ENCODE measurements at places on chromosomes 12 and 14.

DNA sequence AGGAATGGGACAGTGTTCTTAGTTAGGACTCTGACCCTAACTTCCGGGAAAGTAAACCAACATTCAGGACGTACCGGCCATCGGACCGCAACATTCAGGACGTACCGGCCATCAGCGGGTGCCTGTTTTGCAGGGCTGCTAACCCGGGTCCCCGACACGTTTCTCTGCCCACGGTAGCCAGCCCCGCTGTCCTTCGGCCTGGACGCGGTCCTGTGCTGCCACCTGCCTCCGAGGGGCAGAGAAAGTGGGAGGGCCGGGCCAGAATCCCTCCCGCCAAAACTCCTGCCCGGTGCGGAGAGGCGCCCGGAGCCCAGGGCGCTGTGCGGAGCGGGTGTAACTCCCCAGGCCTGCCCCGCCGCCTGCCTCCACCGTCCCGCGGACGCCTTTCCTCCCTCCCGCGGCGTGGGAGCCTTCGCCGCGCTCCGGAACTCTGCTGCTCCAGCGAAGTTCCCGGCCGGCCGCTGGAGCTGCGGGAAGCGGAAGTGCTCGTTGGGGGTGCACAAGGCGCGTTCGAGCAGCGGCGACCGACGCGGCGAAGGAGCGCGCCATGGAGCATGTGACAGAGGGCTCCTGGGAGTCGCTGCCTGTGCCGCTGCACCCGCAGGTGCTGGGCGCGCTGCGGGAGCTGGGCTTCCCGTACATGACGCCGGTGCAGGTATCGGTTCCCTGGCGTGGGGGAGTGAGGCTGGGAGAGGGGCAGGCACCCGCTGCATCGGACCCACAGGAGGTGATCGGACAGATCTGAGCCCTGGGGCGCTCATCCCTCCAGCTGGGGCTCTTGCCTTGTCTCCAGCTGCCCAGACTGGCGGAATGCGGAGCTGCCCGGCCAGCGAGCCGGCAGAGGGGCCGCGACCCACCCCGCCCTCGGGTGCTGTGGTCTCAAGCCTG is at the start of gene DDX55:
TSS of gene DDX55 (plus strand) at position 498 of the 888 bp plus-strand sequence. CDS start at position 548, 50 bp downstream.
- H3K4me3 ChIP-seq, result peak within 1 kb of the TSS; percentile 81
- H3K27ac ChIP-seq, result peak within 1 kb of the TSS; percentile 85
- H3K27me3 ChIP-seq, result no peaks in the 10 kb centered on the region
- DNase-seq, result peak; percentile 92

DNA sequence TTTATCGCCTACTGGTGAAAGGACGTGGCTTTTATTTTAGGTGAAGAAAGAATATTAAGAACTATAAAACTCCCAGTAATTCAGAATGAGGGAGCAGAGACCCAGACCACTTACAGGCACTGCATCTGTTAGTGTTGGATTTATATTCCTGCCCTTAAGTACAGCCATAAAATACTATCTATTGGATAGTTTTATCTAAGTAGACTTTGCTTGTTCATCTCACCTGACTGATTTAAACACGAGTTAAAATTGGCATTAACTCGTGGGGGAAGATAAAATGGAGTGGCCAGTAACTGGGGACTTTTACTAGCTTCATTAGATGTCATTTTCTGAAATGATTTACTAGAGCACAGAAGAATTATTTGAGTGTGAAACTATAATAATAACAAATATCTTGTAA is 1377.5 kb upstream of the TMEM132C start:
- no peaks in the 10 kb centered on the region for H3K27me3 ChIP-seq
- H3K36me3 ChIP-seq, result no peaks in the 10 kb centered on the region
- DNase-seq, result no peak
- H3K27ac ChIP-seq, result no peak overlapping the region

- peaks cover 48% of the 10 kb centered on the region for H3K36me3 ChIP-seq
- H3K4me3 ChIP-seq, result no peak overlapping the region
- no peak for DNase-seq
- H3K27me3 ChIP-seq, result no peaks in the 10 kb centered on the region
- no peak overlapping the region for H3K27ac ChIP-seq
- no peaks in the 10 kb centered on the region for H3K4me1 ChIP-seq
Observed at GRCh38 chr14:95087619-95088018, 69.7 kb downstream of the DICER1 start.

GRCh38 chr14:96663491-96664067 is 133.6 kb upstream of the VRK1 start:
- H3K4me3 ChIP-seq, result no peak overlapping the region
- H3K27me3 ChIP-seq, result no peaks in the 10 kb centered on the region
- H3K36me3 ChIP-seq, result no peaks in the 10 kb centered on the region
- no peaks in the 10 kb centered on the region for H3K4me1 ChIP-seq

- H3K27me3 ChIP-seq, result no peaks in the 10 kb centered on the region
- no peak overlapping the region for H3K27ac ChIP-seq
- DNase-seq, result no peak
- peaks cover 22% of the 10 kb centered on the region for H3K4me1 ChIP-seq
- H3K36me3 ChIP-seq, result no peaks in the 10 kb centered on the region
- H3K4me3 ChIP-seq, result no peak overlapping the region
Observed at GRCh38 chr12:123098780-123099179, 52.1 kb downstream of the PITPNM2 start.

GRCh38 chr12:130178282-130178681 is 16.0 kb downstream of the FZD10 start:
- no peak overlapping the region for H3K4me3 ChIP-seq
- H3K27me3 ChIP-seq, result no peaks in the 10 kb centered on the region
- H3K36me3 ChIP-seq, result no peaks in the 10 kb centered on the region
- H3K4me1 ChIP-seq, result no peaks in the 10 kb centered on the region
- no peak overlapping the region for H3K27ac ChIP-seq
- DNase-seq, result no peak

- H3K4me3 ChIP-seq, result no peak overlapping the region
- H3K27me3 ChIP-seq, result no peaks in the 10 kb centered on the region
- no peaks in the 10 kb centered on the region for H3K4me1 ChIP-seq
- DNase-seq, result no peak
Observed at GRCh38 chr12:19316425-19316824, 122.9 kb upstream of the AEBP2 start.

- no peak overlapping the region for H3K4me3 ChIP-seq
- H3K27me3 ChIP-seq, result no peaks in the 10 kb centered on the region
- peaks cover 13% of the 10 kb centered on the region for H3K4me1 ChIP-seq
- DNase-seq, result no peak
- no peak overlapping the region for H3K27ac ChIP-seq
Observed at GRCh38 chr12:915090-915489, 34.4 kb downstream of the RAD52 start.

GRCh38 chr12:47356129-47356700 is 276.5 kb upstream of the AMIGO2 start:
- no peak overlapping the region for H3K4me3 ChIP-seq
- no peaks in the 10 kb centered on the region for H3K36me3 ChIP-seq
- no peak overlapping the region for H3K27ac ChIP-seq
- H3K4me1 ChIP-seq, result no peaks in the 10 kb centered on the region
- H3K27me3 ChIP-seq, result no peaks in the 10 kb centered on the region

DNA sequence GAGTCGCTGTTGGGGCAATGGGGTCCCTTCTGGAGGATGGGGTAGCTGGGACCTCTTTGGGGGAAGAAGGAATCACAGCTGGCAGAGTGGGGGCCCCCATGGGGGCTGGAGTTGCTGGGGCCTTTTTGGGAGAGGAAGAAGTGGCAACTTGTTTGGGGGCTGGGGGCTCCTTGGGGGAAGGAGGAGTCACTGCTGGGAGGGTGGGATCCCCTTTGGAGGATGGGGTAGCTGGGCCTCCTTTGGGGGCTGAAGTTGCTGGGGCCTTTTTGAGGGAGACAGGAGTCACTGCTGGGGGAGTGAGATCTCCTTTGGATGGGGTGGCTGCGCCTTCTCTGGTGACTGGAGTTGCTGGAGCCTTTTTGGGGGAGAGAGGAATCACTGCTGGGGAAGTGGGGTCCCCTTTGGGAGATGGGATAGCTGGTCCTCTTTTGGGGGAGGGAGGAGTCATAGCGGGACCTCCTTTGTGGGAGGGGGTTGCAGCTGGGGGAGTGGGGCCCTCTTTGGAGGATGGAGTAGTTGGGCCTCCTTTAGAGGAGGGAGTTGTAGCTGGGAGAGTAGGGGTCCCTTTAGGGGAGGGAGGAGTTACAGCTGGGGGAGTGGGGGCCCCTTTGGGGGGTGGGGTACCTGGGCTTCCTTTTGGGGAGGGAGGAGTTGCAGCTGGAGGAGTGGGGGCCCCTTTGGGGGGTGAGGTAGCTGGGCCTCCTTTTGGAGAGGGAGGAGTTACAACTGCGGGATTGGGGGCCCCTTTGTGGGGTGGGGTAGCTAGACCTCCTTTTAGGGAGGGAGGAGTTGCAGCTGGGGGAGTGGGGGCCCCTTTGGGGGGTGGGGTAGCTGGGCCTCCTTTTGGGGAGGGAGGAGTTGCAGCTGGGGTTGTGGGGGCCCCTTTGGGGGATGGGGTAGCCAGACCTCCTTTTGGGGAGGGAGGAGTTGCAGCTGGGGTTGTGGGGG is 7.9 kb downstream of the NACA start:
- no peak for DNase-seq
- no peak overlapping the region for H3K27ac ChIP-seq
- H3K27me3 ChIP-seq, result no peaks in the 10 kb centered on the region
- peaks cover 78% of the 10 kb centered on the region for H3K36me3 ChIP-seq

DNA sequence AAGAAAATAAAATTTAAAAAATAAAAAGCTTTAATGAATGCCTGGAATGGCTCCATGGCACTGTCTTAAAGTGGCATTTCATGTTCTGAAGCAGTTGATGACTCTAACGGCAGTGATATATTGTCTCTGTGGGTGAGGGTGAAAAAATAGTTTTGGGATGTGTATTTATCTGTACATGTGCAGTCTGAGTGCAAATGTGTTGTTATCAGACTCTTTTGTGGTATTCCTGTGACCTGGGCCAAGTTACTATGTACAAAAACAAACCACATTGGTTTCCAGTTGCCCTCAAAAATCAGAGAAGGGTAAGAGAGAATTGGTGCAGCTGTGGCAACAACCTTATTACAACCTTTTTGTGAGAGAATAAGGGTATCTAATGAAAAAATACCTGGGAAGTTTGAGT is 81.7 kb upstream of the CCDC91 start:
- no peaks in the 10 kb centered on the region for H3K36me3 ChIP-seq
- no peak overlapping the region for H3K27ac ChIP-seq
- H3K4me3 ChIP-seq, result no peak overlapping the region
- H3K4me1 ChIP-seq, result no peaks in the 10 kb centered on the region

- H3K27ac ChIP-seq, result no peak overlapping the region
- peaks cover 31% of the 10 kb centered on the region for H3K4me1 ChIP-seq
- H3K27me3 ChIP-seq, result no peaks in the 10 kb centered on the region
- H3K4me3 ChIP-seq, result no peak overlapping the region
- no peak for DNase-seq
Observed at GRCh38 chr12:121534495-121535148, 46.2 kb downstream of the KDM2B start.

- peak; percentile 62 for DNase-seq
- peaks cover 33% of the 10 kb centered on the region for H3K4me1 ChIP-seq
- peaks cover 48% of the 10 kb centered on the region for H3K27me3 ChIP-seq
- H3K36me3 ChIP-seq, result peaks cover 17% of the 10 kb centered on the region
Observed at GRCh38 chr12:57765698-57766463, 997 bp downstream of the CYP27B1 start.

DNA sequence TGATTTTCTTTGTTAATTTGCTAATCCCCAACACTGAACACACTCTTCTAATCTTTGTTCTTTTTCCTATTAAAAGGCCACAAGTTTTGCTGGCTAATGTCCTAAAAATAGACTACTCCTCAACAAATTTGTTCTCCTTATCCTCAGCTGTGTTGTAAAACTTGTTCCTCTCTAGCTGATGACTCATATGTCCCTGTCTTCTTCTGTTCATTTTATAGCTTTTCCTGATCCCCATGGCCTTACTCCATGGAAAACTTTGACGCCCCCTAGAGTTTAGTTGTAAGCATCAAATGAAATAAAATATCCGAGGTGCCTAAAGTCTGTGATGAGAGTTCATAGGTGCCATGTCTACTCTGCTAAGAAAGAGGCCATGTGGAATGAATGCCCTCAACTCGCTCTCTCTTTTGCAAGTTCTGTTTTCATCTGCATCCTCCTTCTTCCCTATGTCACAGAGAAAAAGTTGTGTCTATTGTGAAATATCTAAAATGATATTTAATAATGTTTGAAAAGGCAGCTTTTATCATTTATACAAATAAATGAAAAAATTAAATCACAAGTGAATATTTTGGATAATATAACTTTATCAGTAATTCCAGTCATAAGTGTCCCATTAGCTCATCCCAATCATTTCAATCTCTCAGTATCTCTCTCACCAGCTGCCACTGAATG is 237.9 kb downstream of the IPO8 start:
- H3K4me3 ChIP-seq, result no peak overlapping the region
- H3K27ac ChIP-seq, result no peak overlapping the region
- no peaks in the 10 kb centered on the region for H3K4me1 ChIP-seq
- no peaks in the 10 kb centered on the region for H3K27me3 ChIP-seq

DNA sequence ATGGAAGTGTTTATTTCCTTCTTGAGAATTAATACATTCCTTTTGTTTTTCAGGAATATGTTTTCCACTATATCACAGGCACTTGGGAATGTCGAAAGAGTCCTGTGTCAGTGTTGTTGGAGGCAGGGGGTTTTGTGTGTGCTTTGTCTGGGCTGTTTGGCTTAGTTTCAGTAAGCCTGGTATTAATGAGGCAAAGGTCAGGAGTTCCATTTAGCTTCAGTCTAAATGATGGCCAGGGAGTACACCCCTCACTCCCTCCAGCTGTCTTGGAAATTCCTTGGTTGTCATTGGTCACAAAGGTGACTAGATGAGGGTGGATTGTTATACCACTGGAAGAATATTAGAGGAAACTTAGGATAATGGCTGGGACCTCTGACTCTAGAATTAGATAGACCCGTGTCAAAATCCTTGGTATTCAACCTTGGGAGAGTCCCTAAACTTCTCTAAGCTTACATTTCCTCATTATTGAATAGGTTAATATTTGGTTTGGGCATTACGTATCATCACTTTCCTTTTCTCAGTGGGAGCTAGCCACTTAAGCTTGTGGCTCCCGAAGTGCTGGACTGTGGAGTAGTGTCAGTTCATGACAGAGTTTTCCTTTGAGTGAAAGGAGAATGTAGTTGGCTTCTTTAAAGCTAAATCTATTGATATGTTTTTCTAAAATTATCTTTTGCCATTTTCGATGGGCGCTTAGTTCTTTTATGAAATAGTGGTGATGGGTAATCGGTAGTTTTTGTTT is 5.2 kb downstream of the FRS2 start:
- no peaks in the 10 kb centered on the region for H3K27me3 ChIP-seq
- no peaks in the 10 kb centered on the region for H3K4me1 ChIP-seq
- peak overlapping the region; percentile 26 for H3K4me3 ChIP-seq
- H3K27ac ChIP-seq, result peak overlapping the region; percentile 80
- H3K36me3 ChIP-seq, result no peaks in the 10 kb centered on the region

GRCh38 chr12:19946550-19946949 is 421.8 kb upstream of the PDE3A start:
- no peaks in the 10 kb centered on the region for H3K27me3 ChIP-seq
- H3K36me3 ChIP-seq, result no peaks in the 10 kb centered on the region
- DNase-seq, result no peak
- H3K27ac ChIP-seq, result peak overlapping the region; percentile 71

GRCh38 chr12:131635491-131636122 is 75.3 kb upstream of the SFSWAP start:
- peak; percentile 16 for DNase-seq
- no peaks in the 10 kb centered on the region for H3K4me1 ChIP-seq
- peaks cover 39% of the 10 kb centered on the region for H3K27me3 ChIP-seq
- no peaks in the 10 kb centered on the region for H3K36me3 ChIP-seq
- no peak overlapping the region for H3K4me3 ChIP-seq
- no peak overlapping the region for H3K27ac ChIP-seq

- no peaks in the 10 kb centered on the region for H3K27me3 ChIP-seq
- no peaks in the 10 kb centered on the region for H3K36me3 ChIP-seq
- no peak overlapping the region for H3K27ac ChIP-seq
- no peak for DNase-seq
- no peaks in the 10 kb centered on the region for H3K4me1 ChIP-seq
Observed at GRCh38 chr14:29738950-29739349, 188.7 kb downstream of the PRKD1 start.
